ENCODE measurements at places on chromosomes 2 and 18.

DNA sequence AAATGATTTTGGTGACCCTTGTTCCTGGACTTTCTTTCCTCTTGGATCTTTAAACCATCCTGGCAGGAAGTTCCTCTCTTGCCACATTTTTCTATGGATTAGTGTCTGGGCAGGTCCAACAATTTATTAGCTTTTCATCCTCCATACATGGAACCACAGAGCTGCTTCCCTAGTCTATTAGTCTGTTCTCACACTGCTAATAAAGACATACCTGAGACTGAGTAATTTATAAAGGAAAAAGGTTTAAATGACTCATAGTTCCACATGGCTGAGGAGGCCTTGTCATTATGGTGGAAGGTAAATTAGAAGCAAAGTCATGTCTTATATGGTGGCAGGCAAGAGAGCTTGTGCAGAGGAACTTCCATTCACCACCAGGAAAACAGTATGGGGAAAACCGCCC, 122.9 kb downstream of the DDX1 start:
- no peak for DNase-seq

DNA sequence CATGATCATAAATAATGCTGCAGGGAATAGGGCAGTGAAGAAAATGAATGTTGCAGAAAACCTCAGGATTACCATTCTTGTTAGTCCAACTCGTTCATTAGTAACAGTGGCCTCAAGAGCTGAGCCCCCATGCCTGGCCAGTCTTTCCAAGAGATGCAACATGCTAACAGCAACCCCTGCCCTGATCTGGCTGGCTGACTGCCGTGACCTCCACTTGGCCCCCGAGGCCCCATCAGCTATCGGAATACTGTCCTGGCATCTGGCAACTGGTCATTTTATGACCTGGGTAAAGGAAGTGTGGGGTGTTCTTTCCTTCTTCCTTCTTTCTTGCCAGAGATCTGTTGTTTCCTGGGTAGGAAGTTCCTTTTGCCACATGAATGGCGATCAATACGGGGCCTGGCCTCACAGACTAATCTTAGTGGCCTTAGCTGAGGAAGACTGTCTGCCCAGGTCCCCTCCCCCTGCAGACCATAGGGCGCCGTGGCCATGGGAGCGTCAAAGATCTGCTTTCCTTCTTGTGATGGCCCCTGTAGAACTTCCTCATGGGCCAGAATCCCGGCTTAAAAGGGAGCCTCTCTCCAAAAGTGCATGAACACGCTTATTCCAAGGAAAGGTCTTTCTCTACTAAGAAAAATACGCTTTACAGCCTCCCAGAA, 10.6 kb upstream of the TRABD2A start:
- DNase-seq = no peak

- no peak for DNase-seq
Observed at GRCh38 chr2:235690082-235690808, 196.4 kb downstream of the AGAP1 start.

DNA sequence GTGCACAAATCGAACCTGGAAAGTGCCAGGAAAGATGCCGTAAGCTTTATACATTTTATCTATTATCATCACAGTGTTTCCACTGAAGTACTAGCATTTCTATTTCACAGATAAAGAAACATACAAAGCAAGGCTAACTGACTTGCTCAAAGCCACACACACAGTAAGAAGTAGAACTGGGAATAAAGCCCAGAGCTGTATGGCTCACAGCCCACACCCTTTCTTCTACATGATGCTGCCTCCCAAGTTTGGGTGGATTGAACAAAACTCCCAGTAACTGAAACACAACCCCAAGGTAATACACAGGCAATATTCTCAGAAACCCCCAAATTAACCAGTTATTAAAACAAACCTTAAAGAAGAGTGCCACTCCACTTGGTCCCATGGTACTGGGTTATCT, 11.2 kb downstream of the SAP130 start:
- no peak for DNase-seq

DNA sequence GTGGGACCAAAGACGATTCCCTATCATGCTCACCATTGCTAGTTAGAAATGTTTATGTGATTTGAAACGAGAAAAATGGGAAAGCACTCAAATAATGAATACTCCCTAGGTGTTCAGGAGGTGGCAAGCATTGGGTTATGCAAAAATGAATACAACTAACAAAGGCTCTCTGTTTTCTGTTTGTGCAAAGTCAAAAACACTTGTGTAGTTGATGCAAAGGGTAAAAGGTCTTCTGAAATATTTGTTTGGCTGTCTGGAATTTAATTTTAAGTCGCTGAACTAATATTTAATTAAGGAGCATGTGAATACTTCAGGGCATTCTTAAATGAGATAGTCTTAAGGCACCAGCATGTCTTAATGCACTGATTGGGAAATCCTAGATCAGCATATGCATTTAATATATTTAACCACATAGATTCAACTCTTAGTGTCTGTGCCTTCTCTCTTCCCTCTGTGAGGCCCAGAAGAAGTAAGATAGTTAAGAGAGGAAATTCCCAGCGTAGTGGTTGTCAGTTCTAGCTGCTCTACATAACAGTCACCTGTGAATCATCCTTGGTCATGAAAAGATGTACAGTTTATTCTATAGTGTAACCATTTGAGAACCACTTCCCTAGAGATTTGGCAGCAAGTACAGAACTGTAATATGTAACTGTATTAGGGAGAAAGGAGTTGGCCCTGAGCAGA, 111.9 kb downstream of the EPC2 start:
- DNase-seq = no peak

DNA sequence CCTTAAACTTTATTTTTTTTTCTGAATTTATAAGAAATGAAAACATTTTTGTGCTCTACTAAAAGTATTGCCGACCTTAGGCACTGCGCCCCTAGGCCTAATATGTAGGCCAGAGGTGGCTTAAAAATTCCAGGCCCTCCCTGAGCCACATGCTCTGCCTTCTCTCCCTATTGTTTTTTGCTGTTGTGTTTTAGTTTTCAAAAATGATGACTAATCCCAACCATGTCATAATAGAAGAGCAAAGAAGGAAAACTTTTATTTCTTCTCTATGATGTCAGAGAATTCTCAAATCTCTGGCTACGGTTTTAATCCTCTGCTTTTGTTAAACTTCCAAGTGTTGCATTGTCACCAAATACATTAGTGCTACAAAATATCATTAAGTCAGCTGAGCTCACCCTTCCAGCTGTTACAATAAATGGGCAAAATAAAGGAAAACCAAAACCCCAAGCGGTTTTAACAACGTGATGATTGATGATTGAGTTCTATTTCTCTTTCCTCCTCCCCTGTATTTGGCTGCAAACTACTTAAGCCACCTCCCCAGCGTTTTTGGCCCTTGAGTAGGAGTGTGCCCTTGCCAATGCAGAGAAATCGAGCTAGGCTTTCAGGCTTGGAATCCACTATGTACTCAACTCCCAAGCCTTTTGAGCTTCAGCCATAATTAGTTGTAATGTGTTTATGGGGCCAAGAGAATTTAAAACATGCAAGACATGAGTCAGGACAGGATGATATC, 163.5 kb upstream of the POU3F3 start:
- DNase-seq = no peak

Measured in activated CD8-positive, alpha-beta memory T cell treated with anti-CD3 and anti-CD28 coated beads for 1 hour (primary cell).